DMS53 (cell line): ENCODE measurements at places on chromosomes 2 and 18.

DNA sequence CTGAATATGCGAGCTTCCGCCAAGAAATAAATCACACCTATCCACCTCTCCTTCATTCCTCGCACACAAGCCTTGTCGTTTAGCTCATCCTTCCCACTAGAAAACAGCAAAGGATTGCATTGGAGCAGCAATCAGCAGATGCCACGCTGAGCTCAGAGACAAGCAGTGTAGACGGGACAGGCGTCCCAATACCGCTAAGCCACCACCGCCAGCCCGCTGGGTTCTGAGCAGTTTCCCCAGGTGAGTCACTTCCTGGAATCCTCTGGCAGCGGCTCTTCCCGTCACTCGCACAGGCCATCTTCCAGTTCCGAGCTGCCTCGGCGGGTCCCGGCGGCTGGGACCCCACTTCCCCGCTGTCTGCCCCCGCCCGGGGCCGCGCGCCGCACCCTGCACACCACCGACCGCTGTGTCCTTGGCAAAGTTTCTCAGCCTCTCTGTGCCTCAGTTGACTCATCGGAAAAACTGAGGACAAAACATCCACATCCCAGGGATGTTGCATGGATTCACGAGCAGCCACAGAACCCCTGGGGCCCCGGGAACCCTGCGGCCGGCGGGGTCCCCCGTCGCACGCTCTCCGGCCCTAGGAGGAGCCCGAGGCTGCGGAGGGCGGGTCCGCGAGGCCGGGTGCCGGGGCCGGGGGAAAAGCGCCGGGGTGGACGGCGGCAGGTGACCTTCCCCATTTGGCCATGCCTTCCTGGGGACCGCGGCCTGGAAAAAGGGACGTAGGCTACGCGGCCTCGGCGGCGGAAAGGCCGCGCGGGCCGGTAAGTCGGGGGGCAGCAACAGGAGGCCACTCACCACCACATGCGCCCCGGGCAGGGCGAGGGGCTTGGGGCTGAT lies 573 bp downstream of the KDSR start:
- DNase-seq, result peak; percentile 92

GRCh38 chr2:237558961-237559641 lies 7.3 kb upstream of the PRLH start:
- DNase-seq, result peak; percentile 60

DNA sequence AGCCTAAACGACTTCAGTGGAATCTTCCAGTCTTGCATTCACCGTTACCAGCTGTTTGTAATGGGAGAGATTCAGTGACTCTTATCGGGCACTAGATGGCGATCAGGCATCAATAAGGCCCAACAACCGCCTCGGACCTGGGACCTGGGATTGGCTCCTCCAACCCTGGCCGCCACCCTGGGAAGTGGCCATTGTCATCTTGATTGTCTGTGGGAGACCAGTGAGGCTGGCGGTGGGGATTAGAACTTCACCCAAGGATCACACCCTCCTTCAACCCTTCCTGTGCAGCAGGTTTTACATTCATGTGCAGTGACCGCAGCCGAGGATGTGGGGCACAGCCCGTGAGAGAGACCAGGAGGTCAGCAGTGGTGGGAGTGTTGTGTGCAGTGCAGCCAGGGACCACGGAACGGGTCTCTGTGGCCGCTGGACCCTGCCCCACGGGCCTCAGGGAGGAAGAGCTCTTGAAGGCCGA lies 85.3 kb downstream of the SPP2 start:
- peak; percentile 88 for DNase-seq

GRCh38 chr2:201279079-201279478 lies 18.7 kb downstream of the CASP8 start:
- no peak for DNase-seq

DNA sequence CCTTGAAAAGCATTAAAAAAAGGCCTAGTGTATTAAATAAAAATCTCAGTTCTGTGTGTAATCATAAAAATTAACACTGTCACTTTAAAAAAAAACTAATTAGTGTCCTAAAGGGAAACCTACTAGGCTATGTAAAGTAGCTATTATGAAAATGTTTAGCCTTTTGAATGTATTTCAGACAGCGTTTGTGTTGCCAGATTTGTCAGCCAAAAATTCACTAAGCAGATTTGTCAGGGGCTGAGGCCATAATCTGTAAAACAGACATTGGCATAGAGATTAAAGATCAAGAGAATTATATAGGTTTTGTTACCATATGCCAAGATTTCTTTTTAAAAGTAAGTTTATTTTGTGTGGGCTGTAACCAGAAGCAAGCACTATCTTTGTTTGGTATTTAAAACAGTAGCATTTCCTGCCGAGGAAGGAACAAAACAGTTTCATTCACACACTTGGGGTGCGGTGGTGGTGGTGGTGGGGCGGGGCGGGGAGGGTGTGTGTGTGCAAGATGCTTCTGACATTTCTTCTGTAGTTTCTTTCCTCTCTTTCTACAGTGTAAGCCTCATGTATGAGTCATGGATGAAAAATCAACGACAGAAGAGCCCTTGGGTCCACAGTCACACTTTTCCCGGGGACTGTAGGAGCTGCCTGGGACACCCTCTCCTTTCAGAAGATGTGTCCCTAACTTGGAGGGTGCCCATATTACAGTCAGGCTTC lies 328.5 kb upstream of the FANCL start:
- DNase-seq, result no peak

- no peak for DNase-seq
These were observed 332.6 kb upstream of the ACVR2A start for GRCh38 chr2:147512206-147512605.

GRCh38 chr2:205555566-205556230 lies 126.6 kb upstream of the NRP2 start:
- DNase-seq, result no peak

DNA sequence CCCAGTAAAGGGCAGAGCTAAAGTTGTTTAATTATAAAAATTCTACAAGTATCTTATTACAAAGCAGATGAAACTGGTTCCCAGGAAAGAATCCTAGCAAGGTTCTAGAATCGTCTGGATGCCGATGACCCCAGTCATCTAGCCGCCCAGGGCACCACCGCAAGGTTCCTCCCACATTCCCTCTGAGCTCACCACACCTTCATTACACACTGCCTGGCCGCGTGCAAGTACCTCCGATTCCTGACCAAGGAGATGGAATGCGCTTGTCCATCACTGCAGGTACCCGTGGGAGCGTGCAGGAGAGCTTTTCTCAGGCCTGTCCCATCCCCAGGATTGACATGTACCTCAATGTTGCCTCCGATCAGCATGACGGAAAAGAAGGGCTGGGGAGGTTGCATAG lies 158.5 kb downstream of the LAMA1 start:
- DNase-seq, result no peak

- DNase-seq, result no peak
These were observed 716 bp downstream of the MMADHC start for GRCh38 chr2:149586898-149587219.

- peak; percentile 11 for DNase-seq
These were observed 84.6 kb upstream of the GYPC start for GRCh38 chr2:126571403-126571802.

DNA sequence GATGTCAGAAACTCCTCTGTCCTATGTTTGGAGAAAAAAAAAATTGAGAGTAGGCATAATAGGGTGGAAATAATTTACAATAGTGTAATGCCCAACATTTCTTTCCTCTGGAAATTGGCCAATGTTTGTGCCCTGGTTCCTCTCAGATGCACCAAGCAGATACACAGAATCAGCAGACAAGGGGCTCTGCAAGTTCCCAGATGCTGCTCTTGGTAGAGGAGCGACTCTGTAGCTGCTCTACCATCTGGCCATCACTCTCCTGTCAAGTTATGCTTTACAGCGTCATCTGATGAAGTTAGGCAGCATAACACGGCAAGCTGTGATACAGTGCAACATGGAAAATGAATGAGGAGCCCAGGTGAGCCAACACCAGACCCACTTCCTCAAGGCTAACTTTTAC lies 1.6 kb downstream of the DYTN start:
- DNase-seq, result no peak

- DNase-seq, result no peak
These were observed 46.5 kb downstream of the TET3 start for GRCh38 chr2:74031221-74031620.

DNA sequence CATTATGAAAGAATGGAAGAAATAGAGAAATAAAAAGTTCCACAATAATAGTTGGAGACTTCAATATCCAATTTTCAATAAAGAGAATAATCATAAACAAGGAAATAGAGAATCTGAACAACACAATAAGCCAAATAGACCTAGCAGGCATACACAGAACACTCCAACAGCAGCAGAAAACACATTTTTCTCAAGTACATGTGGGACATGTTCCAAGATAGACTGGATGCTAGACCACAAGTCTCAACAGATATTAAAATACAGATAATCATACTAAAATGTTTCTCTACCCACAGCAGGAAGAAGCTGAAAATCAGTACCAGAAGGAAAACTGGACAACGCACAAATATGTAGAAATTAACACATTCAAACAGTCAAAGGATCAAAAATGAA lies 113.9 kb downstream of the USP34 start:
- DNase-seq, result no peak

- DNase-seq, result no peak
These were observed 6.5 kb upstream of the ASIC4 start for GRCh38 chr2:219507581-219508443.

GRCh38 chr2:134625311-134625710 lies 93.5 kb downstream of the TMEM163 start:
- DNase-seq, result no peak

GRCh38 chr2:146985753-146986152 lies 859.1 kb upstream of the ACVR2A start:
- DNase-seq, result no peak

GRCh38 chr18:3554811-3555427 lies 104.9 kb downstream of the TGIF1 start:
- peak; percentile 69 for DNase-seq

GRCh38 chr2:234846599-234847363 lies 105.0 kb upstream of the SH3BP4 start:
- no peak for DNase-seq

GRCh38 chr2:222960126-222960525 lies 91.9 kb upstream of the KCNE4 start:
- no peak for DNase-seq

DNA sequence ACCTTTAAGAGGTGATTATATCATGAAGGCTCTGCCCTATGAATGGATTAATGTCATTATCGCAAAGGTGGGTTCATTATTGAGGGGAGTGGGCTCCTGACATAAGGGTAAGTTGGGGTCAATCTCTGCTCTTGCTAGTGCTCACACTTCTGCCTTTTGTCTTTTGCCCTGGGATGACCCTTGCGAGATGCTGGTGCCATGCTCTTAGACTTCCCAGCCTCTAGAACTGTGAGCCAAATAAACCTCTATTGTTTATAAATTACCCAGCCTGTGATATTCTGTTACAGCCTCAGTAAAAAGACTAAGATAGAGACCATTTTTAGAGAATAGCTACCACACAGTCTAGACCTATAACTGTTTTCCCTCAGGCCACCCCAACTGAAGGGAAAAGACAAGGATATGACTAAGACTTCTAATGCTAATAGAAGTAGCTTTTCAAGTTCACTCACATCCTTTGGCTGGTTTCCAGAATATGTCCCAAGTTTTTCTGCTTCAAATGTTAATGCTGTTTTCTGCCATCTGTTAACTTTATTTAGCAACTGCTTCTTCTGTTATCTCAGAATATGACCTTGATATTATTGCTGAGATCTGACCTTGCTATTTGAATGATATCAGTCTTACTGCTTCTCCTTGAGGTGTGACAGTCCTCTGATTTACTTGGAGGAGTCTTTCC lies 65.1 kb upstream of the STAM2 start:
- no peak for DNase-seq

GRCh38 chr2:16404551-16405300 lies 260.9 kb downstream of the CYRIA start:
- no peak for DNase-seq

DNA sequence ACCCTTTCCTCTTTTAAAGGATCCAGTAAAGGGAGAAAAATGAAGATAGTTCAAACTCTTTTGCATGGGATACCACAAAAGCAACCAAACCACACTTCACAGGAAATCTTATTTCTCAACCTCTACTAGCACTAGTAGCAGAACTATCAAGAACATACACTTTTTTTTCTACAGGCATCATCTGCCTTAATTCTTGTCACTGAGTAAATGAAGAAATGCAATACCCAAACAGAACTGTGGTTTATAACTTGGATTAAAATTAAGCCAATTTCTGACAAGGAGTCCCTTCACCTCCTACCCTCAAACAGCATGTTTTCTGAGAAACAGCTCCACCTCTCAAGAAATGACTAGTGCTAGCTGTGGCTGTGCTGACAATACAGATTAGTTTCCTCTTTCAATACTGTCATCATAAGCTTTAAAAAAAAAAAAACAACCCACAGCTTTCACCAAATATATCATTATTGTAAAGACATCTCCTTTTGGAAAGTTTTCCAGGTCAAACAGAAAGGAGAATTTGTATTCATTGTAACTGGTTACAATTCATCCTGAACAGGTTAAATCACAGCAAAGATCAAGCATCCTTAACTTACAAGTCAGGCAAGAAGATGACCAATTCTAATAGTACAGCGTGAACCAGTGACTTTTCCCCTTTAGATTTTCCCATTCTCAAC lies 44.4 kb downstream of the PTPN2 start:
- no peak for DNase-seq

GRCh38 chr2:172561270-172561669 lies 5.4 kb downstream of the PDK1 start:
- DNase-seq, result no peak

DNA sequence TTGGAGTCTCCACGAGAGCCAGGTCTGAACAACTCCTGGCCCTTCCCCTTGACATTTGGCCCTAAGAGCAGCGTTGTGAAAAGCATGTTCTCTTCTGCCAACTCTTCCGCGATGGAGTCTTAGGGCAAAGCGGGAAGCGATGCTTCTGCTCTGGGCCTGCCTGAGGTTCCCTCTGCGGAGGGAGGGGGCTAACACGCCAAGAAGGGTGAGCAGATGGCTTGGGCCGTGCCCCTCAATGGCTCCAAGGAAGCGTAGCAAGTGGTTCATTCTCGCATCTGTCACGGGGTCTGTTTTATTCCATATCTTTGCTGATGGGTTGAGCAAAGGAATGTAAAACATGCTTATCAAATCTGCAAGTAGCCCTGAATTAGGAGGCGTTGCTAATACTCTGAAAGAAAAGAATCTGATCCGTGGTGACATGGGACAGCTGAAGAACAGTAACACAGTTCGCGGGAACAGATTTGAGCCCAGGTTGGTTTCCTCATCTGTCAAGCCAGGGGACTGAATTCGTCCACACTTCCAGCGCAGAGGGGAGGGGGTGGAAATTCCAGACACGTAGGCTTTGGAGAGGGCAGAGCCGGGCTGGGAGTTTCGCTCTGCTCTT lies 38.0 kb downstream of the DNMT3A start:
- no peak for DNase-seq

- no peak for DNase-seq
These were observed 25.6 kb upstream of the INSIG2 start for GRCh38 chr2:118062669-118063068.

GRCh38 chr2:205511221-205511620 lies 171.1 kb upstream of the NRP2 start:
- DNase-seq, result no peak

GRCh38 chr18:21262979-21263378 lies 20.9 kb downstream of the GREB1L start:
- no peak for DNase-seq
